GM18507 (cell line): ENCODE measurements at places on chromosomes 1 and 21.
A peak's percentile ranks its signal among the peaks of the same experiment; 100 is the strongest.

- DNase-seq: no peak
These were observed 66.1 kb downstream of the TMCO4 start for GRCh38 chr1:19733615-19734014.

- no peak for DNase-seq
These were observed 20.0 kb upstream of the PDZK1IP1 start for GRCh38 chr1:47209725-47210325.

GRCh38 chr1:87872189-87872588 lies 543.5 kb downstream of the LMO4 start:
- no peak for DNase-seq

- no peak for DNase-seq
These were observed 574.1 kb downstream of the LMO4 start for GRCh38 chr1:87902830-87903229.

DNA sequence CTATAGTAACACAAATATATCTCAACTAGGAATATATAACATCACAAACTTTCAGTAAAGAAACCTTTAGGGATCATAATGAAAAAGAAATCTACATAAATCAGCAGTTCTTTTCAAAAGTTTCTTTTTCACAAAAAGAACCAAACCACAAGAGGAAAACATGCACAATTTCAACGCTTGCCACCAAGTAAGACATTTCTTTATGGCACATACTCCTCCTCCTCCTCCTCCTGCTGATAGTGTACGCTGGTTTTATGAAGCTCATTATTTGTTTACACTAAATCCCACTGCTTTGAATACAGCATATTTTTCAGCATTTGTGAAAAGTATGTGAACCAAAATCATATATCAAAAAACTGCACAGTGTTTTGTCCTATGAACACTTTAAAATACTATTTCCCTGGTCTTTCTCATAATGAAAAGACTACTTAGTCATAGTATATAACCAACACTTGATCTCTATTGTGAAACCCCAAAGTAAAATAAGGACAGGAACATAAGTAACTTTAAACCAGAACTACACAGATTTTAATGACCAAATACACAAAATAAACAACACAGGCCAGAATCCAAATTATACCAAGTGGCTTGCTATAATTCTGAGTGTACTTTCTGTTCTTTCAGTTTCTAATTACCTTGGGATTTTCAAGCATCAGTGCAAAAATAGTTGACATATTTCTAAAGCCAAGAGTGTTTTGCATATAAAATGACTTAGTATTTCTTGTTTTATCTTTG lies 184.2 kb downstream of the EIF4G3 start:
- DNase-seq: no peak

DNA sequence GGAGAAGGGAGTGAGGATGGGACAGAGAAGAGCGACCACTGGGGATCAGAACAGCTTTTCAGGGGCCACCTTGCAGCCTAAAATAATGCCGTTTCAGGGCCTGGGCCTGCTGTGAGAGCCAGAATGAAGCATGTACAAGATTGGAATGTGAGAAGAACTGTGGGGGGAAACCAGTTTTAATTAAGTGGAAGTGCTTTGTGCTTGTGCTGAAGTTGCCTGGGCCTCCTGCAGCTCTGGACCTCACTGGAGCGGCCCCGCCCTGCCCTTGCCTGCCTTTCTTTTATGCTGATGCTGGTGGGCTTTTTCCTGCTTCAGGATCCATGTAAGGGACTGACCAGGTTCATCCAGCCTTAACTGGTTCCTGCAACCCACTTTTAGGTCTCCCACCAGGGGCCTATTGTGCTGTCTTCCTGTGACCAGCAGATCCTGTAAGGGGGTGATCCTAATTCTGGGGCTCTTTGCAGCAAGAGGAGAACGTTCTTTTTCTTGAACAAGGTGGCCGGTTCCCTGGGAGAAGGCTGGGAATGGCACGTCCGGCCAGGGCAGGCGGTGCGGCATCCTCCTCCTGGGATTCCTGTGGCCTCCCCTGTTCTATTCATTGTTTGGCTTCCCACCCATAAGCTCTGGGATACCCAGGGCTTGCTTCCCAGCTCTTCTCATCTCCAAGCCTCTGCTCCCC lies 3.2 kb downstream of the C1orf226 start:
- DNase-seq: no peak

GRCh38 chr1:24351247-24351646 lies 32.1 kb downstream of the GRHL3 start:
- DNase-seq: no peak

DNA sequence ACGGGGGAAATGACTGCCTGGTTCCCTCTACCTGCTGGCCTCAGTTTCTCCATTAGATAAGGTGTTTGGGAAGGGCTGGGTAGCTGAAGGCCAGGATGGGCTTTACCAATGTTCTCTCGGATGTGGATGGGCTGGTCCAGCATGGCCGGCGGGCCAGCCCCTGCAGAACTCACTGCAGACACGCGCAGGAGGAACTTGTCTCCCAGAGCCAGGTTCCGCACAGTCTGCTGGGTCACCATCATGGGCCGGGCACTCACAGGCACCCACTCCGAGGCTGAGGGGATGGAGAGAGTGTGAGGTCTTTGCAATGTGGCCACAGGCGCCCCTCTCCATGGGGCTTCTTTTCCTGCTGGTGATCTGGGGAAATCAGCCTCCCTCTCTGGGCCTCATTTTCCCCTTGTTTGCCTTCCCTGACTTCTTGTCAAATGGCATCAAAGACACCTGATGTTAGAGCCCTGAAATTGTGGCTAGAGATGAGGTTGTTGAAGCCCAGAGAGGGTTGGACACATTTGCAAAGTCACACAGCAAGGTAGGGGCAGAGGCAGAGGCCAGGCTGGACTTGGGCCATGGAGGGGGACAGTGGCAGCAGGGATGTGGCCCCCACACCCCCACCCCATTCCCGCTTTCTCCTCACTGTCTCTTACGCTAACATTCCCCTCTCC lies 1.2 kb downstream of the MYBPH start:
- no peak for DNase-seq

GRCh38 chr1:181135815-181136737 lies 47.6 kb downstream of the IER5 start:
- no peak for DNase-seq

DNA sequence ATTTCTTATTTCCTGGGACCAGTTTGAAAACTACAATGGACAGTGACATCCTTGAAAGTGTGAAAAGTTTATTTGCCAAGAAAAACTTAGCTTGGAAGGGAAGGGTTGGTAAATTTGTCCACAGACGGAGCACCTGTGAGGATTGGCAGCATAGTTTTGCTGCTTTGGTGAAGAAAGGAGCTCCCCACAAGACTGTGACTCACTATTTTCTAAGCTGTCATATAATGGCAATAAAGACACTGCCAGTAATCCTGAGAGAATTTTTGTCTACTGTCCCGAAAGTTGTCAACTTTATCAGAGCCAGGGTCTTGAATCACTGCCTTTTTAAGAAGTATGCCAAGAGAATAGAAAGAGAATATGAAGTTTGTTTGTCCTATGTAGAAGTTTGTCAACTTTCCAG lies 230.8 kb downstream of the NEGR1 start:
- no peak for DNase-seq

GRCh38 chr1:6391951-6392808 lies 1.4 kb downstream of the ACOT7 start:
- DNase-seq: no peak

GRCh38 chr1:222896630-222897526 lies 82.0 kb downstream of the DISP1 start:
- no peak for DNase-seq

DNA sequence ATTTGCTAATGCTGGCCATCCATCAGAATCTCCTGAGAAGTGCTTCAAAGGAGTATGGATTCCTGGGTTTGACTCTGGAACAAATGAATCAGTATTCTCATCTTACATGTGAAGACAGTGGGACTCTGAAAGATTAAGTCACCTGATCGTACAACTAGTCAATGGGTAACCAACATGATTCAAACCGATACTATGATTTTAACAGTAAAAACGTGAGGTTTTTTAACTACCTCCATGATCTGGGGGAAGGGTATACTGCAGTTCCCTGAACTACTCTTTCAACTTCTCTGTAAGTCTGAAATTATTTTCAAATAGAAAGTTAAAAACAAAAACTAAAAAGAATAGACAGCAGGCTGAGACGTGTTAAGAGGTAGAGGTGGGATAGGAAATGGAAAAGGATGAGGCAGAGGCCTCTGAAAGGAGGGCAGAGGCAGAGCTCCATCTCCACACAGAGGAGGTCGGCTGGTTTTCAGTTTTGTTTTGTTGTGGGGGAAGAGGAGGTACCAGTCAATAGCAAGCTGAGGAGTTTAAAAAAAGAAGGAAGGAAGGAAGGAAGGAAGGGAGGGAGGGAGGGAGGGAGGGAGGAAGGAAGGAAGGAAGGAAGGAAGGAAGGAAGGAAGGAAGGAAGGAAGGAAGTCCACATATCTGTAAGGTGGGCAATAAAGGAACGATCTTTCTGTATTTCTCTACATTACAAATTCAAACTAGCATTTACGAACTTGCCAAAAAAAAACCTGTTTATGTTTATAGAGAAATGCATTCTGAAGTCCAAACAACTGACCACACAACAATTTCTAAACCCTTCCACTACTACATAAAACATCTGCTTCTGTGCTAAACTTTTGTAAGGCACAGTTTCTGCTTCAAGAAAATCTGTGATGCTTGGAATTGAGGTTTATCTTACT lies 213.1 kb downstream of the RERE start:
- DNase-seq: peak; percentile 44

DNA sequence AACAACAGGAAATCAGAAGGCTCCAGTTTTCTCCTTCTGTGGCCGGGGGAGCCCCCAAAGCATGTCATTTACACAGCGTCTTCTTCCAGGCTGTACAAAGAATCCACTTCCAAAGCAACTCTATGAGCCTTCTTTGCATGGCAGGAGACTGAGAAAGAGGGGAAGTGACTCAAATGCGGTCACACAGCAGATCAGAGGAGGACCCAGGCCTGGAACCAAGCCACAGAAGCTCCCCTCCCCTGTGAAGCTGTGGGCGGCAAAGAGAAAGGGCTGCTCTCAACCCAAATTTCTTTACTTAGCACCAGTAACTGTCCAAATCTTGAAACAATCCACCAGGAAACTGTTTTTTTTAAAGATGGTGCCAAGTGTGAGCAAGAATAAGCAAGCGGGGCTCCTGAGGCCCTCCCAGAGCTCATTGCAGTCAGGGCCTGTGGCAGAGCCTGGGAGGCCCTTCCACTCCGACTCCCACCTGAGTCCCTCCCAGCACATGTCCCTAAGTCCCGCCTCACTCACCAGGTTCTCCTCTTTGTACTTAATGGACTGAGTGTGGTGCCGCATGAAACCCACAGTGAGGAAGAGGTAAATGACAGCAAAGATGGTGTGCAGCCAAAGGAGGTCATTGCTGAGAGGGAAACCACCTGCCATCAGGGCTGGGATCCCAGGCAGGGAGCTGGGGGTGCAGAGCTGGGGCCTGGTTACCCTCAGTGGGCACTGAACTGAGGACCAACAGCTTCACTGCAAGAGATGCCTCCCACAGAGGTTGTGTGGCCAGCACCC lies 15.9 kb downstream of the TMEM63A start:
- no peak for DNase-seq

GRCh38 chr1:10495475-10495817 lies 20.7 kb downstream of the PEX14 start:
- DNase-seq: no peak

DNA sequence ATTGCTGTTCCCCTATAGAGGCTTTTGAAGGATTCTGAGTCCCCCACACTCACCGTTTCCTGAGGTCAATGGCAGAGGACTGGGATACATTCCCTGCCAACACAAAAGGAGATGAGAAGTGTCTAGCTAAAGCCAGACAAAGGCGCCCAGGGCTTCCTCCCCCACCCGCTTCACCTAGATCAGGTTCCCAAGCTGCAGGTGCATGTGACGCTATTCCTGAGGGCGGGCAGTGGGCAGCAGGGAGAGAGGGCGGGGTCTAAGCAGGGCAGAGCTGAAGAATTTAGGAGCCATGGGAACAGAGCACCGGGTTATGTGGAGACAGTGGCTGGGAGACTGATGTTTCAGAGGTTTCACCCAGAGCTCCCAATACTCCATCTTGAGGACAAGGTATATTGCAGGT lies 6.0 kb upstream of the ARHGEF2 start:
- no peak for DNase-seq

- no peak for DNase-seq
These were observed 202.3 kb downstream of the KIF26B start for GRCh38 chr1:245356891-245357585.

DNA sequence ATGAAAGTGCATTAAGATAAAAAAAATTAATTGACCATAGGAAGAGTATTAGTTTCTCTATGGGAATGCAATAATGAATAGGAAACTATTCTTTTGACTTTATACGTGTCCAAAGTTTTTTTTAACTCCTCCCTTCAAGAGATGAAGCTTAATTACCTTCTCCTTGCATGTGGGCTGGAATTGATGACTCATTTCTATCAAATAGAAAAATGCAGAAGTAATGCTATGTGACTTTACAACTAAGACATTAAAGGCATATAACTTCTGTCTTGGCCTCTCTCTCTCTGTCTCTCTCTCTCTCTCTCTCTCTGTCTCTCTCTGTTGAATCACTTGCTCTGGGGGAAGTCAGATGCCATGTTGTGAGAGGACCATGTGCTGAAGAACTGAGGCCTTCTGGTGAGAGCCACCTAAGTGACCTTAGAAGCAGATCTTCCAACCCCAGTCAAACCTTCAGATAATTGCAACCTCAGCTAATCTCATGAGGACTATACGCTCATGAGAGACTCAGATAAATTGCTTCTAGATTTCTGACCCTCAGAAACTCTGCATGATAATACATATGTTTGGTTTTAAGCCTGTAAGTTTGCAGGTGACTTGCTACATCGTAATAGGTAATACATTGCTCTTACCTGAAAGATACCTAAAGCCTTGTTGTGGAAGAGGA lies 414.2 kb downstream of the KCNT2 start:
- DNase-seq: no peak

- DNase-seq: no peak
These were observed 38.2 kb upstream of the SLC25A33 start for GRCh38 chr1:9500756-9501754.

DNA sequence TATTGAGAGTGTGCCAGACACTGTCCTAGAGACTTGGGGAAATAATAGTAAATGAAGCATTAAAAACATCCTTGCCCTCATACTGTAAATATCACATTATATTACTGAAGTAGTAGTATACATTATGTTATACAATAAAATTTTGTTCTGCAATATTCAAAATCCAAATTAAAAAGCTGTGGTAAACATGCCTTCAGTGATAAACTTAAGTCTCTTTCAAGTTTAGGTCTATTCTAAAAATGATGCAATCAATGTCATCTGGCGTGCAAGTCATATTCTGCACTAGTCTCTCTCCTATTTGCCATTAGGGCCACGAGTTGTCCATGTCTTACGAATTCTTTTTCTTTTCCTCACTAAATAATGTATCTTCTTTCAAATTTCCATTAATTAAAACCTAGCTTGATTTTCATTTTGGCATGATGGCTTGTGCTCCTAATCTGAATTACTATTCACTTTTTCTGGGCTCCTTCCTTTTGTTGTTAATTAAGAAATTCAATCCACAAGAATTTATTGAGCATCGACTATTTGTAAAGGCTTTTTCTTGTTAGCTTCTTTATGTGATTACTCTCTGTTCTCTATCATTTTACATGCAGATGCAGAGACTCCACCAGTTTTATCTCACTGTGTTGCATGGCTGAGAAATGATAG lies 130.7 kb downstream of the COQ8A start:
- DNase-seq: no peak

- DNase-seq: no peak
These were observed 5.1 kb upstream of the OLIG1 start for GRCh38 chr21:33064623-33065390.
